ENCODE measurements at places on chromosomes 7 and 10.

DNA sequence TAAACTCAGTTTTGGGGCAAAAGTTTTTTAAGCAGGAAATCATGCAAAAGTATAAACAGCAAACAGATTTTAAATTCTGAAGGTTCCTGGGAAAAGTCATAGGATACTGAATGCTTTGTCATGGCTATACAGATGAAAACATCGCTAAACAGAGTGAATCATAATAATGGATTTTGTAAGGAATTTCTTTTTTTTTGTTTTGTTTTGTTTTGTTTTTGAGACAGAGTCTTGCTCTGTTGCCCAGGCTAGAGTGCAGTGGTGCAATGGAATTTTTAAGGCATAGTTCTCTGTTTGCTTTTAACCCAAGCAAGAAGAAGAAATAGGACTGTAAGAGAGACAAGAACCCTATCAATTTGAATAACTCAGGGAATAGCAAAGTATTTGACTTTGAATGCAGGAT, 285.3 kb downstream of the NRG3 start:
- H3K27me3 ChIP-seq: no peaks in the 10 kb centered on the region
- H3K27ac ChIP-seq: no peak overlapping the region
- H3K36me3 ChIP-seq: no peaks in the 10 kb centered on the region
- H3K4me3 ChIP-seq: no peak overlapping the region
- no peak for DNase-seq

DNA sequence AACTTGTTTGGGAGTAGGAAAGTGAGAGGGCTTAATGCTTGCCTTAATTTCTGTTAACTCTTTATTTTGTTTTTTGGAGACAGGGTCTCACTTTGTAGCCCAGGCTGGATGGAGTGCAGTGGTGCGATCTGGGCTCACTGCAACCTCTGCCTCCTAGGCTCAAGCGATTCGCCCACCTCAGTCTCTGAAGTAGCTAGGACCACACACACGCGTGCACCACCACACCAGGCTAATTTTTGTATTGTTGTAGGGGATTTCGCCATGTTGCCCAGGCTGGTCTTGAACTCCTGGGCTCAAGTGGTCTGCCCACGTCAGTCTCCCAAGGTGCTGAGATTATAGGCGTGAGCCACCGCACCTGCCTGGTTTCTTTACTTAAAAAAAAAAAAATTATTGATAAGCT, 1.9 kb downstream of the PPP2R2D start:
- H3K36me3 ChIP-seq: peaks cover 32% of the 10 kb centered on the region
- peaks cover 16% of the 10 kb centered on the region for H3K27me3 ChIP-seq
- peak overlapping the region; percentile 94 for H3K27ac ChIP-seq

DNA sequence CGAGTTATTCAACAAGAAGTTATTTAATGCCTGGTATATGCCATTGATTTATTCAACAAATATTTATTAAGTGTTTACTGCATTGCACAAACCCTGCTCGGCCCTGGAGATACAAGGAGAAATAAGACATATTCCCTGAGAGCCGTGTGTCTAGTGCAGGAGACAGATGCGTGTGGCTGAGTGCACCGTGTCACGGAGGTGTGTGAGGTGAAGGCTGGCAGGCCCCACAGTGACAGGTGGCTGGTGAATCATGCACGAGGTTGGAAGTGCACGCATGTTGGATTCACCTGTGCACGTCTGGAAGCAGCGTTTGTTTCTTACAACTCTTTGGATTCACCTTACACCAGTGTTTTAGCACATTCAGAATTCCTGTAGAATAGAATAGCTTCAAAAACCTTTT, 136.6 kb upstream of the SHH start:
- no peaks in the 10 kb centered on the region for H3K27me3 ChIP-seq
- no peak overlapping the region for H3K27ac ChIP-seq
- no peak for DNase-seq

GRCh38 chr7:37826825-37827224, 21.6 kb upstream of the NME8 start:
- peaks cover 23% of the 10 kb centered on the region for H3K27me3 ChIP-seq
- H3K4me3 ChIP-seq: no peak overlapping the region
- H3K36me3 ChIP-seq: no peaks in the 10 kb centered on the region
- DNase-seq: no peak

DNA sequence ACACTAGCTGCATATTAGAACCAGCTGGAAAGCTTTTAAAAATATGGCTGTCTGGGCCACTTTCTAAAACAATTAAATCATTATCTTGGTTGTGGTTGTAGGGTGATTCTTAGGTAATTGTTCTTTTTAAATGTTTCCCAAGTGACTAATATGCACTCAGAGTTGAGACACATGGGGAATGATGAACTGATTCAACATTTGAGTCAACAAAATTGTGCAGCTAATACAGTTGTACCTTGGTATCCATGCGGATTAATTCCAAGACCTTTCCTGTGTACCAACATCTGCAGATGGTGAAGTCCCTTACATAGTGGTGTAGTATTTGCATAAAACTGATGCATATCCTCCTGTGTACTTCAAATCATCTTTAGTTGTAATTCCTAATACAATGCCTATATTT, 242.2 kb downstream of the ATRNL1 start:
- H3K27me3 ChIP-seq: no peaks in the 10 kb centered on the region
- no peak overlapping the region for H3K27ac ChIP-seq
- no peak overlapping the region for H3K4me3 ChIP-seq
- no peaks in the 10 kb centered on the region for H3K36me3 ChIP-seq

GRCh38 chr7:38463277-38464225, 167.6 kb downstream of the AMPH start:
- H3K36me3 ChIP-seq: peaks cover 12% of the 10 kb centered on the region
- peaks cover 20% of the 10 kb centered on the region for H3K4me1 ChIP-seq
- peak overlapping the region; percentile 88 for H3K27ac ChIP-seq

DNA sequence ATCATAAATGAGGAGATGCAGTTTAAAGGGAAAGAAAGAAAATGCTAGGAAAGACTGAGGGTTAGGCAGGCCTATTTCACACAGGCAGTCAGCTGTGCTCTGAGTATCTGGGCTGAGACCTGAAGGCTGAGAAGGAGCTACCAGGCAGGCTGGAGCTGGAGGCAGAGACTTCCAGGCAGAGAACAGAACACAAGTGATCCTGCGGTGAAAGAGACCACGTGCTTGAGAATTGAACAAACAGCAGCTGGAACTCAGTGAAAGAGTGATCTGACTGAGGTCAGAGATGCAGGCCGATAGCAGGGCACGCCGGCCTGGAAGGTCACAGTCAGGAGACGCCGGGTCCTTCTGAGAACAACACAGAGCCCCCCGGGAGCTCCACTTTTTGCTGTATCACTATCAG, 147.8 kb downstream of the ADAM12 start:
- no peak overlapping the region for H3K27ac ChIP-seq
- H3K36me3 ChIP-seq: no peaks in the 10 kb centered on the region
- no peaks in the 10 kb centered on the region for H3K4me1 ChIP-seq
- H3K4me3 ChIP-seq: no peak overlapping the region
- no peak for DNase-seq

- no peaks in the 10 kb centered on the region for H3K4me1 ChIP-seq
- no peak overlapping the region for H3K27ac ChIP-seq
- no peak overlapping the region for H3K4me3 ChIP-seq
- no peaks in the 10 kb centered on the region for H3K36me3 ChIP-seq
- peaks cover 19% of the 10 kb centered on the region for H3K27me3 ChIP-seq
- no peak for DNase-seq
Measured at GRCh38 chr7:116443101-116443523, 56.4 kb upstream of the CAV2 start.

GRCh38 chr7:112411186-112411795, 39.0 kb upstream of the IFRD1 start:
- H3K36me3 ChIP-seq: no peaks in the 10 kb centered on the region
- H3K4me3 ChIP-seq: no peak overlapping the region
- H3K27me3 ChIP-seq: peaks cover 14% of the 10 kb centered on the region
- H3K4me1 ChIP-seq: peaks cover 4% of the 10 kb centered on the region
- DNase-seq: no peak
- H3K27ac ChIP-seq: no peak overlapping the region

- H3K27me3 ChIP-seq: peaks cover 14% of the 10 kb centered on the region
- no peak overlapping the region for H3K27ac ChIP-seq
- DNase-seq: no peak
- no peaks in the 10 kb centered on the region for H3K4me1 ChIP-seq
- no peaks in the 10 kb centered on the region for H3K36me3 ChIP-seq
Measured at GRCh38 chr7:112149734-112150133, 56.5 kb downstream of the DOCK4 start.

GRCh38 chr7:6436385-6436685, 11.4 kb downstream of the DAGLB start:
- no peaks in the 10 kb centered on the region for H3K27me3 ChIP-seq
- peak overlapping the region; percentile 62 for H3K4me3 ChIP-seq
- peaks cover 26% of the 10 kb centered on the region for H3K36me3 ChIP-seq
- peak; percentile 50 for DNase-seq

- no peaks in the 10 kb centered on the region for H3K36me3 ChIP-seq
- peaks cover 9% of the 10 kb centered on the region for H3K4me1 ChIP-seq
- no peak overlapping the region for H3K27ac ChIP-seq
- peak overlapping the region; percentile 51 for H3K4me3 ChIP-seq
- peak; percentile 38 for DNase-seq
Measured at GRCh38 chr7:146115851-146116520, 615 bp upstream of the CNTNAP2 start.

DNA sequence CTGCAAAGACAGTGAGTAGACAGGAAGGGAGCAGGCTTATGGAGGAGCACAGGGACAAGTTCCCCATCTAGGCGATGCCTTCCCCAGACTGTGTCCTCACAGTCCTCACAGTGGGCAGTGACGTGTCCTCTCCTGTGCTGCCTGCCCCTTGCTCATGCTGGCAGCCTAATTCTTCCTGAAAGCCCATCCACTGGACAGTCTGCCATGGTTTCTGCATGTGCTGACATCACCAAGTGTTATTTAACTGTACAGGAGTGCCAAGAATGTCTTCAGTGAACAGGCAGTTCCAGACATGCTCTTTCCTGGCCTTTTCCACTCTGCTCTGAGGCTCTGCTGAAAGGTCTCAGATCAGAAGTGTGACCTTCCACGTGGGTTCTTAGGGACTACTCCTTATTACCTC, 54.1 kb downstream of the ZNF248 start:
- no peaks in the 10 kb centered on the region for H3K4me1 ChIP-seq
- no peaks in the 10 kb centered on the region for H3K27me3 ChIP-seq
- no peak for DNase-seq
- H3K36me3 ChIP-seq: no peaks in the 10 kb centered on the region

GRCh38 chr7:128420773-128421172, 11.0 kb upstream of the IMPDH1 start:
- peaks cover 3% of the 10 kb centered on the region for H3K27me3 ChIP-seq
- no peak overlapping the region for H3K27ac ChIP-seq
- no peak overlapping the region for H3K4me3 ChIP-seq
- H3K4me1 ChIP-seq: no peaks in the 10 kb centered on the region
- no peaks in the 10 kb centered on the region for H3K36me3 ChIP-seq

DNA sequence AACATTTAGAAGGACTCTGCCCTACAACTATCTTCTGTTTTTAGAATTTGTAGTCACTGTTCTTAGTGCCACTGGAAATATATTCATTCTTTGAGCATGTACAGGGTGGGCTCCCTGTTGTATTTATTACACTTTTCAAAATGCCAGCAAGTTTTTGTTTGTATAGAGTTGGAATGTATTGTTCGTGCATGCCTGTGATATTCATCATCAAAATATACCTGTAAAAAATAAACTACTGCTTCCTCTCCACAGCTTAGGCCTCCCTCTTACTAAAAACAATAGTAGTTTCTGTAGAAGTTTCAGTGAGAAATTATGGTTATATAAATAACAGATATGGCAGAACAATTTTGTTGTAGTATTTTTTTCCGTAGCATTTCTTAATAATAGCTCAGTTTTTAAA, 61.6 kb downstream of the NHLRC2 start:
- no peak for DNase-seq
- H3K27ac ChIP-seq: no peak overlapping the region
- peaks cover 9% of the 10 kb centered on the region for H3K36me3 ChIP-seq
- H3K27me3 ChIP-seq: no peaks in the 10 kb centered on the region
- no peak overlapping the region for H3K4me3 ChIP-seq

DNA sequence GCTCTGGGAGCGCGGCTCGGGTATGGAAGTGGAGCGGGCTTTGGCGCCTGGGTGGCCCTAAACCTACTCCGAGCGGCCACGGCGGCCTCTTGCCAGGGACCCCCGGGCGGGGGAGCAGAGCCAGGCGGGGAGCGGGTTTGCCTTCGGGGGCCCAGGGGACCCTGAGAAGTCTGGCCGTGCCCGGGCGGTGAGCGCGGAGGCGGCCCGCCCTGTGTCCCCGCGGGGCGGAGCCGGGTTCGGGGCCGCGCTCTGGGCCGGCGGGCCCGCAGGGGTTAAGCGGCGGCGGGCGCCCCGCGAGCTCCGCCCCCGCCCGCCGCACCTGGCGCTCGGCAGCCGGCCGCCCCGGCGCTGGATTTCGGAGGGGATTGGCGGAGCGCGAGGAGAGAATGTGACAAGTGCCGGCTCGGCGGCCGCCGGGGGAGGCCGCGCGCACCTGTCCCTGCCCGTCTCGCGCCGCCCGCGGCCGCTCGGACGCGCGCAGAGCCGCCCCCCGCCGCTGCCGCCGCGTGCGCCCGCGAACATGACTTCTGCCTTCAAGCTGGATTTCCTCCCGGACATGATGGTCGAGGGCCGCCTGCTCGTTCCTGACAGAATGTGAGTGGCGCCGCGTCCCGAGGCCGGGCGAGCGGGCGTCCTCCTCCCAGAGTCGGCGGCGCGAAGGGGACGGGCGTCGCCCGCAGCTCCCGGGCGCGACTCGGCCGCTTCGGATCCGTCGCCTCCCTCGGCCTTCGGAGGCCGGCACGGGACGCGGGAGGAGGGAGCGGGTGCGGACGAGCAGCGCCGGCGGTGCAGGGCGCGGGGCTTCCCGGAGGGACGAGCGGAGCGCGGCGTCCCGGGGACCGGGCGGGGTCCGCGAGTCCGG, at the start of gene CELF2:
Gene CELF2 (plus strand): TSS at position 303 of the 862 bp plus-strand sequence. CDS start 218 bp downstream, at position 521.
- peaks cover 76% of the 10 kb centered on the region for H3K27me3 ChIP-seq
- peaks cover 3% of the 10 kb centered on the region for H3K36me3 ChIP-seq
- H3K4me3 ChIP-seq: peak within 1 kb of the TSS; percentile 80
- H3K27ac ChIP-seq: peak within 1 kb of the TSS; percentile 34
- DNase-seq: peak; percentile 64
- H3K4me1 ChIP-seq: peaks cover 22% of the 10 kb centered on the region

- DNase-seq: no peak
- H3K27me3 ChIP-seq: no peaks in the 10 kb centered on the region
- peaks cover 57% of the 10 kb centered on the region for H3K4me1 ChIP-seq
- H3K36me3 ChIP-seq: peaks cover 41% of the 10 kb centered on the region
- H3K4me3 ChIP-seq: no peak overlapping the region
Measured at GRCh38 chr7:127655720-127656119, 3.7 kb downstream of the SND1 start.

GRCh38 chr7:128027485-128027980, 3.7 kb downstream of the LRRC4 start:
- no peak overlapping the region for H3K4me3 ChIP-seq
- H3K27ac ChIP-seq: no peak overlapping the region
- peaks cover 10% of the 10 kb centered on the region for H3K27me3 ChIP-seq
- peaks cover 9% of the 10 kb centered on the region for H3K4me1 ChIP-seq

GRCh38 chr10:58351616-58352578, 17.1 kb downstream of the UBE2D1 start:
- no peaks in the 10 kb centered on the region for H3K27me3 ChIP-seq
- no peak for DNase-seq
- H3K36me3 ChIP-seq: peaks cover 5% of the 10 kb centered on the region
- no peak overlapping the region for H3K4me3 ChIP-seq

DNA sequence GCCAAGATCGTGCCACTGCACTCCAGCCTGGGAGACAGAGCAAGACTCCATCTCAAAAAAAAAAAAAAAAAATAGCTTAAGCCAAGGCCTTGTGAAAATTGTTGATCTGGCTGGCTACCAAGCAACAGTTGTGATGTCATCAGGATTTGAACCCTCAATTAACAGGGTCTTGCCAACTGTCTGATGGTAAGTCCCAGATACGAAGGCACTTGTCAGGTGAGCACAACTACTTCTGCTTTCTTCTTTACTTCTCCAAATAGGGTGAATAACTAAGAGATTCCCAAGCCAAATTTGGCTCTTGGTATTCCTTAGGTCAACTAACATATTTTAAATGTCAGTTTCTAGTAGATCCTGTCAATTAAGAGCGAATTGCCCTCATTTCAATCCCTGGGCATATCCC, 47.4 kb downstream of the ANKRD61 start:
- H3K4me3 ChIP-seq: no peak overlapping the region
- no peak for DNase-seq
- no peaks in the 10 kb centered on the region for H3K36me3 ChIP-seq
- H3K27me3 ChIP-seq: no peaks in the 10 kb centered on the region
- H3K27ac ChIP-seq: no peak overlapping the region
